Progenitor cell of endocrine pancreas (in vitro differentiated cells): ENCODE measurements at places on chromosomes 3 and 15.

DNA sequence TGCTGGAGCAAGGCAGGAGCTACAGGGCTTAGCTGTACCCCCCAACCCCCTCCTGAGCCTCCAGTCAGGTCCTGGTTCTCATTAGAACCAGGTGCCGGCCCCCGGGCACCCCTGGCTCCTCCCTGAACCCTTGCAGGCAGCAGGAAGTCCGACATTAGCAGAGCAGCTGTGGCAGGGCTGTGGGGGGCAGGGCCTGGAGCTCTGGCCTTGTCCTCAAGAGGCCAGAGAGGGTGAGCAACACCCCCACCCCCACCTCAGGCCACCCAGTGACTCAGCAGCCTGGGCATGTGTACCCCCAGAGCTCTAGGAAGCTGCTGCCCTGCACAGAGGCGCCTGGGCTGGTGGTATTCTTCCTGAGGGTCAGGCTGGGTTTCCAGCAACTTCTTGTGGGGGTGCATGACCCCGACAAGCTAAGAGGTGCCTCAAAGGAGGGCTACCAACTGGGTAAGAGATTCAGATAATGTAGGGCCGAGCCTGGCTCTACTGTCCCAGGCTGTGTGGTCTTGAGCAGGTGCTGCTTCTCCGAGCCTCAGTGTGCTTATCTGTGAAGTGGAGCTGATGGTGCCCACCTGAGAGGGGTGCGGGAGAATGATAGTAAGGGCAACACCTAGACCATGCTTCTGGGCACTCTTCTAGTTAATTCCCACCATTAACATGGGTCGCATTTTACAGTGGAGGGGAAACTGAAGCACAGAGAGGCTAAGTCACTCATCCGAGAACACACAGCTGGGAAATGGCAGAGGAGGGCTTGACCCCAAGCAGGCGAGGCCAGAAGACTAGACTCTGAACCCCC is 16.0 kb downstream of the H1-8 start:
- DNase-seq: no peak

DNA sequence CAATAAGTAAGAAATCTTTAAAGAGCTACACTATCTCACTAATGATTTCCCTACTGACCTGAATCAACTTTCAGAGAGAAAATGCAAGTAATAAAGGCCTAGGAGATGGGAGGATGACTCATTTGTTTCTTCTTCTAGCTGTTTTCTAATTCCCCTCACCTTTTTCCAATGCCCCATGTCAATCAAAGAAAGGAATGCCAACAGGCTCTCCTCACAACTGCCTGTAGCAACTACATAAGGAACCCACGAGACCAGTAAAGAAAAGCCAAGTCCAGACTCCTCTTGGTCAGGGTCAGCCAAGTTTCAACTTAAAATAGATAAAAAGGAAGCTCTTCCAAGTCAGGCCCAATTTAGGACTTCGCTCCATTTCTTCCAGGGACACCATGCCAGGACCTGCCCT is 201.9 kb downstream of the TNIK start:
- DNase-seq: no peak

DNA sequence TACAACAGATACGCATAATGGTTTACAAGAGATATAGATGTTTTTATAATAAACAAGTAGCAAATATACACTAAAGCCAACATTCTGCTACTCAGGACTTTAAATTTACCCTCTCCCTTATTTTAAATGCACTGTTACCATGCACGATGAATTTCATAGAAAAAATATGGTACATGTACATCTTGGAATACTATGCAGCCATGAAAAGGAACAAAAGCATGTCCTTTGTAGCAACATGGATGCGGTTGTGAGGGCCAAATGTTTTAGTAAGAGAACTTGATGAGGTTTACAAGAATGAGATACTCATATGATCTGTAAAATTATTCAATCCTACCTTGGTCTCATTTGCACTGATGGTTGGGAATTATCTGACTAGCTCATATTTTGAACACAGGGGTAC is 769.3 kb downstream of the VGLL3 start:
- no peak for DNase-seq

DNA sequence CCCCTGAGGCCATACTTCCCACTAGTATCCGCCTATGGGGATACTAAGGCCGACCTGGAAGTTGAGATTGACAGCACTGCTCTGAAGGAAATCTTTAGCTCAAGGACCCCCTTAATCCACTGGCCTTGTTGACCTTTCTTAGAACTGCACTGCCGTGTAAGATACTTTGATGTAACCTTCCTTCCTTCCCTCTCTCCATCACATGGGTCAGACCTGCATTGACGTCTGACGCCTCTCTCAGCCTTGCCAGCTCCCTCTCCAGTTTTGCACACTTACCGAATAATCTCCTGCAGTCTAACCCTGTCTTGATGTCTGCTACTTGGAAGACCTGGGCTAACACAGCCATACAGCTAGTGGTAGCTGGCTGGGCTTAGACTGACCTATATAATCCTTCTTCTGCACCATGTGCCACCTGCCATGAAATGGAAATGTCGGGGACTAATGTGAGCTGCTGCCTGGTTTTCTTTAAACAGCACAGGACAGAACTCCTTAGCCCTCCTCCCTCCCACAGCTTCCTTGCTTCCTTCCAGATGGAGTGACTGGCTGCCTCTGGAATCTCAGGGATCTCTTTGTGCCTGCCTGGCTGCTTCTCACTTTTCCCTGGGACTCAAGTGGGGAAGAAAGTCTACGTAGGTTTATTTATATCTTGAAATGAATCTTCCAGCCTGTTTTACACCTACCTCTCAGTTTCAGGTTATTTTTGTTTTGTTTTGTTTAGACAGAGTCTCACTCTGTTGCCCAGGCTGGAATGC is 39.2 kb upstream of the HERC1 start:
- DNase-seq: no peak

- DNase-seq: no peak
These were observed 222.3 kb upstream of the EIF1B start for GRCh38 chr3:40086890-40087883.

DNA sequence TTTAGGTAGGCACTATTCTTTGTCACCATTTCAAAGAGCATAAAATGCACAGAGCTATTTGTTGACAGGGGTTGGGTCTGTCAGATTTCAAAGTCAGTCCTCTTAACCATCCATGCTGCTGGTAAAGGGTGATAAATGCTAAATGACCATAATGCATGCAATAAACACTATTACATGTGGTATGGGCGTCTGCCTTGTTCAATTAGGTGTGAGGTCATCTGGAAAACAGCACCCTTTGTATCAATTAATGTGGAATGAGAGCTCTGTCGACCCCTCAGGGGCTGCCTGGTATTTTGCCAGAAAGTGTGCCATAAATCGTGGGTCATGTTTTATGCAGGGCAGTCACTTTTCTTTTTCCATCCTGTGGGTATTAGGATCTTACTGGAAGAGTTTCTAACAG is 235.6 kb downstream of the SV2B start:
- DNase-seq: no peak

- no peak for DNase-seq
These were observed 37.0 kb downstream of the ROPN1B start for GRCh38 chr3:126005951-126006350.

GRCh38 chr3:21174461-21174860 is 576.5 kb downstream of the ZNF385D start:
- no peak for DNase-seq

GRCh38 chr15:61426466-61426865 is 197.4 kb upstream of the RORA start:
- DNase-seq: no peak

- no peak for DNase-seq
These were observed 394.0 kb downstream of the LRTM1 start for GRCh38 chr3:54533856-54534255.

DNA sequence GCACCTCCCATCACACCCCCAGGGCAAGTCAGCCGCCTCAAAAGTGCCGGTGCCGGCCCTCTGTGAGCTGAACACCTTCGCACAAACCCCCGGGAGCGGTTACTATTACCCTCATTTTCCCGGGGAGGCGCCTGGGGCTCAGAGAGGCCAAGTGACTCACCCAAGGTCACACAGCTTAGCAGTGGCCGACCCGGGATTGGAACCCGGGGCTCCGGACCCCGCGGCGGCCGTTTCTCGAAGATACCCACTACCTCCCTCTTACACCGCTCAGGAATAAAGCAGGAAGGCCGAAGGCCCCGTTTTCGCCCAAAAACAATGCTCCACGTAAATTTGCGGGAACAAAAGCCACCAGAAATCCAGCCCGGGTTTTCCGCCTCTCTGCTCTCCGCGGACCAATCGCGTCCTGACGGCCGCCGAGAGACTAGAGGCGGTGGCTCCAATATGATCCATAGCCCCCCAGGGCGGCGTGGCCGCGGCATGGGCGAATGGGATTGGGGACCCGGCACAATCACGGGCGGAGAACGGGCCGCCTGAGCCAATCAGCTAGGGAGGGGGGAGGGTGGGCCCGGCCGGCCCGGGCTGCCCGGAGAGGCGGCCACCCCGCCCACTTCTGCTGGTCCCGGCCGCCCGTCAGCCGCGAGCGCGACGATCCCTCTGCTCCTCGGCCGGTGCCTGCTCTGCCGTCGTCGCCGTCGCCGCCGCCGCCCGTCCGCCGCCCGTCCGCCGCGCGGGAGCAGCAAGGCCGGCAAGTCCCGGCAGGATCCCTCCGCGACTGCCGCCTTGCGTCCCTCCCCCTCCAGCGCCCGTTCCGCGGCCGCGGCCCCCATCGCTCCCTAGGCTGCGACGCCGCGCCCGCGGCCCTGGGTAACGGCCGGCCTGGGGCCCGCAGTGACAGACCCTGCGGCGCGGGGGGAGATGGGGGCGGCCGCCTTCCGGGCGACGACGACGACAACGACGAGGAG is 177.0 kb downstream of the OR4M2 start:
- no peak for DNase-seq
